ENCODE measurements at places on chromosomes 4 and X.

GRCh38 chr4:23877758-23878229 is 12.1 kb downstream of the PPARGC1A start:
- DNase-seq, result no peak

- no peak for DNase-seq
These were observed 26.4 kb downstream of the MORC4 start for GRCh38 chrX:106973433-106974149.

DNA sequence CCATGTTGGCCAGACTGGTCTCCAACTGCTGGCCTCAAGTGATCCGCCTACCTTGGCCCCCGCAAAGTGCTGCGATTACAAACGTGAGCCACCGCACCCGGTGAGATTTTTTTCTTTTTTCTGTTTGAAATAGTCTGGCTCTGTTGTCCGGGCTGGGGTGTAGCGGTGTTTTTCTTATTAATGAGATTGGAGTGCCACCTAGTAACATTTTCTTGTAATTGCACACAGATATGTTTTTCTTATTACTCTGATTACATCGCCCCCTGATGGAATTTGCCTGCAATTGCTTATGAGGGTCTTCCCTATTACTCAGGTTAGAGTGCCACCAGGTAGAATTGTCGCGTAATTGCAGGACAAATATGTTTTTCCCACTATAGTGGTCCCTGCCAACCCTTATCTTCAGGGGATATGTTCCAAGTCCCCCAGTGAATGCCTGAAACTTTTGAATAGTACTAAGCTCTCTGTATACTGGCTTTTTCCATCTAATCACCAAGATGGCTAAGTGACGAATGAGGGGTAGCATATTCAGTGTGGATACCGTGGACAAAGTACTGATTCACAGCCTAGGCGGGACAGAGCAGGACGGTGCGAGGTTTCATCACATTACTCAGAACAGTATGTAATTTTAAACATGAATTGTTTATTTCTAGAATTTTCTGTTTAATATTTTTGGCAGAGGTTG is 8.6 kb upstream of the PDHA1 start:
- DNase-seq, result no peak

- no peak for DNase-seq
These were observed 1535.8 kb upstream of the PCDH10 start for GRCh38 chr4:131613086-131613823.

- no peak for DNase-seq
These were observed 387.8 kb downstream of the DCAF12L2 start for GRCh38 chrX:125778261-125778660.

DNA sequence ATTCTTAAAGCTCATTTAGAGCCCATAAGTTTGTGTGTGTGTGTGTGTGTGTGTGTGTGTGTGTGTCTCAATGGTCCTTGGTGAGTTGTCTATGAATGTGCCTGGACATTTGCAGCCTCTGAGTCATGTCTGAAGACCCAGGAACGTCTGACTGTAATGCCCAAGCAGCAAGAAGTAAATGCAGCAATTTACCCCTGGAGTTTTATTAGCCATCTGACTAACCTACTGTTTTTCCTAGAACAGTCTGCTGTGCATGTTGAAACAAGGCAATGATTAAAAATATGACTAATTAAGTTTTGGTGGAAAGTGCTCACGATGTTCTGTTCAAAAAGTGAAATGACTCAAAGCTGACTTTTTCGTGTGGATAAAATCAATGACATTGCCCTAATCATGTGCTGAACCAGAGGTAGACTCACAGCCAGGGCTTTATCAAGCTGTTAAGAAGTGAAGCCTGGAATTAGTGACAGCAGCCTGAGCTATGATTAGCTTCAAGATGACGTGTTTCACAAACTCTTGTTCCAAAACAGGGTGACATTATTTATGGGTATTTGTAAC is 201.6 kb downstream of the CPE start:
- no peak for DNase-seq

DNA sequence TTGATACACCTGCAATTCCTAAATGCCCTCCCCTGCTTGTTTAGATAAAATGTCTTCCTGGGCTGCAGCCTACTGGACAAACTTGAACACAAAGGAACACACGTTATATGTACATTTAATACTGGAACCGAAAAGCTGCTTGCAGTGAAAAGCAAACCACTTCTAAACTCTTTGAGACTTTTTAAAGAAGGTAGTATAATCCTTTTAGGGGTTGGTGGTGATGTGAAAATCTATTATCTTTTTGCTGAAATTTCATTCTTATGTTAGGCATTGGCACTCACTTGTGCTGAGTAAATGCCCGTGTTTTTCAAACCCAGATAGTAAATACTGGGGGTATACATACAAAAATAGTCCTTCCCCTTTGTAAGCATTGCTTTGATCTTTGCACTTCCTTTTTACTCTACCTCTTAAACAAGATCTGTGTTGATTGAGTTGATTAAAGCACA is 2.2 kb downstream of the NFKB1 start:
- no peak for DNase-seq

- DNase-seq, result no peak
These were observed 425.2 kb upstream of the FTHL17 start for GRCh38 chrX:31497086-31497485.

- DNase-seq, result no peak
These were observed 14.7 kb downstream of the ATP8A1 start for GRCh38 chr4:42642101-42642797.

DNA sequence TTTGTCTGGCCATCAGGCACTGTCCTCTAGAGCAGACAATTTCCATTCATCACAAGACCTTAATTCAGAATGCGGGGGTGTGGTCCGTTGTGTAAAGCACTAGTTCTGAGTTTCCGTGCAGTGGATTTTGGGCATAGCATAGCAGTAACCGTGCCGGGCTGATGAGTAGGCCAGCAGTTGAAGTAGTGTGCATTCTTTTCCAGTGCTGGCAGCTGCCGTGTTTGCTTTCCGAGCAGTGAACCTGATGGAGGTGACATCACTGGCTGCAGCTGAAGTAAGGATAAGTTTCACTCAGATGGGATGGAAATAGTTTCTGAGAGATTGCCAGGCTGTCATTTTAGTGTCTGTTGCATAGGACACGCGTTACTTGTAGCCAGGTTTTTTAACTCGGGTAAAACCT is 107.0 kb upstream of the STIM2 start:
- DNase-seq, result no peak

DNA sequence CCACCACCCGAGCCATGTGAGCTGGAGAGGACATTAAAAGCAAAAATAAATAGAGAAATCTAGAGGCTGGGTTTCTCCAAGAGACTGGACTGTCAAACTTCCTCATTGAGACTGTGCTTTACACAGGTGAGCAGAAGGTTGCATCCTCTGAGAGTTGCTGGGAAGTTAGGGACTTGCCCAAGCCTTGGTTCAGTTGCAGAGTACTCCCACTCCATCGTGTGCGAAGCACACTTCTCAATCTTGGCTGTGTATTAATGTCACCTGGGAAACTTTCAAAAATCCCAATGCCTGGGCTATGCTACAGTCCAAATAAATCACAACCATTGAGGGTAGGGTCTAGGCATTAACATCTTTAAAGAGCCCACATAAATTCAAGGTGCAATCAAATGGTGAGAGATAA is 89.2 kb downstream of the ZNF330 start:
- no peak for DNase-seq

DNA sequence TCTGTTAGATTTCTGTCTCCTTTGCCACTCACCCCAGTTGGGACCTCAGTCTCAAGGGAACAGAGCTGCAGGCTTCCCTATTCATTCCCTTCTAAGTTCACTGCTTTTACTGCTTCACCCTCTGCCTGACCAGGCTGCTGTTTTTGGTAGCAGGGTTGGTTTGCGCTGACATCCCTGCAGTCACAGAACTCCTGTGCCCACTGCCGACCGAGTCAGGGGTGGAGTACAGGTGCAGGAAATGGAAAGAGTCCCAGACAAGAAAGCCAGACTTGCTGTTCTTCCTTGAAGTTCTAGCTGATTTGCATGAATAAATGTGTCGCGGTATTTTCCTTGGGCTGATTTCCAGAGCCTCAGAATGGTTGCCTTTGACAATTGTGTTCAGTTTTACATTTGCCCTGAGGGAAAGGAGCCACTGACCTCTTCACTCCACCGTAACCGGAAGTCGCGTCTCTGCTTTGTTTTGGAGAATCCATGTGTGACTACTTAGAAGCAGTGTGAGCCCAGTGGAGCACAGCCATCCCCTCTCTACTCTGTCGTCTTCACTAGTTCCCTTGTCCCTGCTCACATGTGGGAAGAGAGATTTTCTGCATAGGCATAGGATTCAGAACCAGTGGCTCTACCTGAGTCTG is 84.8 kb downstream of the TNIP2 start:
- DNase-seq, result no peak

DNA sequence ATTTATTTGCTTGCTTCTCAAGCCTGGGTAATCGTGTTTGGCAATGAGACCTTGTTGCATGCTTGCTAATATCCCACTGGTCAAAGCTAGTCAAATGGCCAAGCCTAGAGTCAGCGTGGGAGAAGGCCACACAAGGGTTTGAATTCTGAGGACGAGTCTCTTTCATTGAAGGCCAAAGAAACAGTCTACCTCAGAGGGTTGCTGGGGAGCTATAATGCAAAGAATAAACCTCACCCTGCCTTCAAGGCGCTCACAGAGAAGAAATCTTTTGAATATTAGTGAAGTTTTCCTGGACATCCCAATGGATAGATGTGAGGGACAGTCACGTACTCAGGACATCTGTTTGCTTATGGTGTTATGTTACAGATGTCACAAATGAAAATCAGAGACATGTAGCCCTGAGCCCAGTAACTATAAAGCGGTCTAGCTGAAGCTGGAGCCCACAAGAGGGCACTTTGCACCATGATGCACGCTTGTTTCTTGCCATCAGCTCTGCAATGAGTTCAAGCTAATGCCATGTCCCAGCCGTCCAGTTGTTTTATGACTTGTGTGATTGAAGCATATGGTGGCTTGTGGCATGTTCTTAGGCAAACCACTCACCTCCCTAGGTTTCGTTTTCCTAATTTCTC is 1.1 kb upstream of the TLR3 start:
- no peak for DNase-seq

DNA sequence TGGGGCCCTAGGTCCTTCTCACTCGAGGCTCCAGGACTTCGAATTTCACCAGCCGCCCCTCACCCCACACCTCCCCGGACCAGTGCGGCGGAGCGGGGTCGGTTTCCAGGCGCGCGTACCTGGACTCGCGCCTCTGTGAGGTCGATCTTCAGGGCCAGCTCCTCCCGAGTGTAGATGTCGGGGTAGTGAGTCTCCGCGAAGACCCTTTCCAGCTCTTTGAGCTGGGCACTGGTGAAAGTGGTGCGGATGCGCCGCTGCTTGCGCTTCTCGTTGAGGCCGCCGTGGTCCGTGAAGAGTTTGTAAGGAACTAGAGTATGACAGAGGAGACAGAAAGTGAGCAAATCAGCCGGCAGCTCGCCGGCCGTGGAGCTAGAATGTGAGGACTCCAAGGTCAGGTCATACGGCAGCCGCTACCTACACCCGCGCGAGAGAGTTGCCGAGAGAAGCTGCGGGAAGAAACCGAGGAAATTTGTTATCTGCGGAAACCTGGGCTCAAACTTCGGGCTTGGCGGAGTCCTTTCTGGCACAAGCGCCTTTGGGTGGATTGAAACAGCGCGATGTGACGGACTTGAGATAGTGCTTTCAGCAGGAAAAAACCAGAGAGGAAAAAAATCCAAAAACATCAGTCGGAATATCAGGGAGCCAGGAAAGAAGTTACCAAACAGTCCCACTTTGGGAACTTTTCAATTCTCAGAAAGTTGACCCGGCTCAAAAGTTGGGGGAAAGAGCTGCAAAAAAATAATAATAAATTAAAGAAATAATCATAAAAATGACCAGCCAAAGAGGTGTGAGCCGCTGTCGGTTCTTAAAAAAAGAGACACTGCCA is 1.1 kb downstream of the PHOX2B start:
- no peak for DNase-seq

- no peak for DNase-seq
These were observed 285.5 kb downstream of the CRLF2 start for GRCh38 chrX:926991-927390.

DNA sequence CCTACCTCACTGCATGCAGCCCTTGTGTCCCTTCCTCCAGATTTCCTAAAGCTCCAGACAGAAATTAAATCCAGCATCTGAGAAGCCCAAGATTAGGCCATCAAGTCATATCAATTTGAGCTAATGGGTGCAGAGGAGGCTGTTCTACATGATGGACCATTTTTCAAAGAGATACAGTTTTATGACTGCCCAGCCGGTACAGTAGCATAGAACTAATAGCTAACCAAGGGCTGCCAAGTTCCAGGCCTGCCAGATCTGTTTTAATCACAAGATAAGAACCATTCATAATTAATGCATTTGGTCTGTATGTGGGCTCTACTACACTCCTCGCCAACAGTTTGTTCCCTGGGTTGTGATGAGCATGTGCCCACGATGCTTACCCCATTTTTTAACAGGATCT is 73.9 kb upstream of the PLAC1 start:
- DNase-seq, result no peak

DNA sequence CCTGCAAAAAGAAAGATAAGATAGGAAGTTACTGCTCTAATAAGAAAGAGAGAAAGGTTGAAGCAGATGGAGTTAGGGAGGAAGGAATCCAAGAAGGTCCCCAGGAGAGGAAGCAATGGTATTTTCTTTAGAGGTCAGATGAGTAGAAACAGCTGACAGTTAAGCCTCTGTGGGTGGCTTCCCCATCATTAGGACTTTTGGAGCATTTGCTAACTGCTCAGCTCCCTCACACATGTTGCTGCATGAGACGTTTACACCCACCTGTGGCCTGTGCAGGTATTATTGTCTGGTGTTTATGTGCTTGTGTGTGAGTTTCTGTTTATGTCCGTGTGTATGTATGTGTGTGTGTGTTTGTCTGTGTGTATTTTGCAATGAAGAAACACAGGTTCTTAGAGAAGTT is 346.8 kb downstream of the RAB28 start:
- no peak for DNase-seq

DNA sequence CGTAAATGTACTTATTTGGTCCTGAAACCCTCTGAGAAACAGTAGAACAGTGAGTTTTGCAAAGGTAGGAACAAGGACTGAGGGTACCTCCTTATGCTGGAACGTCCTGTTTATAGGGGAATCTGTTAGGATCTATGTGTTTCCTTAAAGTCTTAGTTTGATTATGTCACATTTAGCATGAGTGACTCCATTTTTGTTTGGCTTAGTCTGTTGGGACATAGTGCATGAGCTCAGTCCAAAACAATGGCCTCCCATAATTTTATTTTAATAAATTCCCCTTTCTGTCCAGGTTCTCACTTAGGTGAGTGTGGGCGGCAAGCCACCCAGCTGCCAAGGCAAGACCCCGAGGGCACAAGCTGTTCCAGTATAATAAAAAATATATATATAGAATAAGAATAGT is 27.7 kb downstream of the HTT-AS start:
- no peak for DNase-seq
